ENCODE measurements at places on chromosomes 11 and 22.

DNA sequence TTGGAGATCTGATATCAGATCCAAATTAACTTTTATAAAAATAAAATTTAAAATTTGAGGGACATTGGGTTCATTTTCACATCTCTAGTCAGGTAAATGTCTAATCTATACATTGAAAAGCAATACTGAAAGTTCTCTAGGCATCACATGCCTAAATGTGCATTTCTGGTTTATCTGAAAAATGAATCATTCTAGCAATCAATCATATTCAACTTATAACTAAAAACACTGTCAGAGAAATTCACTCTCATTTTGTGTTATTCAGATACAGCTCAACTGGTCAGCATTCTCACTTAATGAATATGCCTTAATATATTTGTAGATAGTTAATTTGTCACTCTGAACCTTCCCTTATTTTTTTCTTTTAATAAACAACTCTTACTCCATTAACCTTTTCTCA, 243.2 kb downstream of the CASP12 start:
- DNase-seq, result no peak

GRCh38 chr22:19730655-19731360, 7.5 kb downstream of the GP1BB start:
- DNase-seq, result peak; percentile 60

- no peak for DNase-seq
Measured at GRCh38 chr22:42062506-42063170, 8.0 kb downstream of the NAGA start.

- no peak for DNase-seq
Measured at GRCh38 chr11:128776424-128777284, 82.8 kb downstream of the FLI1 start.

DNA sequence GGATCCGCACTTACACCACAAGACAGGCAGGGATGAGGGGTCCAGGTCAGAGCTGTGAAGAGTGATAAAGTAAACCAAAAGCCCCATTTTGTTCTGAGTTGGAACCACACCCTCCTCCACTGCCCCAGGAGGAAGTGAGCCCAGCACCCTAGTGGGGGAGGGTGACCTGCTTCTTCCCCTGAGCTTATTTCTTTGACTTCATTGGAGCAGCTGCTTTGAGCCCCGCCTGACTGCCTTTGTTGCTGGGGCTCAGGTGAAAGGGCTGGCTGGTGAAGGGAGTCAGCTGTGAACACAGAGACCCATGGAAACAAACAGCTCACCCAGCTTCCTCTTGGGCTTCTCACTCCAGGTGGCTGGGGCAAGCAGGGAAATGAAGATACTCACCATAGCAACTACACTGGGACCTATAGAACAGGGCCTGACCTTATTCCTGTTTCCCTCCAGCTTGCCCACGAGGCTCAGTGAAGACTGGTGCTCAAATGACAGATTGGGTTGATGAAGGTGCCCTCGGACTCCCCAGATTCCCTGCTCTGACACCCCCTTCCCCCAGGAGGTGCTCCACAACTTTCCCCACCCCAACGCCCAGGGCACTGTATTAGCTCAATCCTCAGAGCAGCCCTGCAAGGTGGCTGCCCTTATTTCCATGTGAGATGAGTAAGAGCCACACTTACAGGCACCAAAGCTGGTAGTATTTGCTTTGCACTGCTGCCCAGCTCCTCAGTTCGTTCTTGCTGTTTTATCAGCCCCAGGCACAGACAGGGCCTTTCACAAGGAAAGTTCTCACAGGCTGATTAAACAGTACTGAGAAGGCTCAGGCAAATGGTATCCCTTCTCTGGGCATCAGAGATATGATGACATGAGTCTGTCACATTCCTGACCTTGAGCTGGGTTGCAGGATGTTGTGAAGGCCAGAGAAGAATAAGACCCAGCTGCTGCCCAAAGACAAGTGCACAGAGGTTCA, 2.4 kb downstream of the UCP2 start:
- peak; percentile 90 for DNase-seq

GRCh38 chr11:46570790-46571398, 22.9 kb downstream of the AMBRA1 start:
- DNase-seq, result no peak

- DNase-seq, result no peak
Measured at GRCh38 chr11:2564008-2564530, 119.3 kb downstream of the KCNQ1 start.

- DNase-seq, result no peak
Measured at GRCh38 chr11:119192111-119192510, 6.8 kb downstream of the NHERF4 start.

DNA sequence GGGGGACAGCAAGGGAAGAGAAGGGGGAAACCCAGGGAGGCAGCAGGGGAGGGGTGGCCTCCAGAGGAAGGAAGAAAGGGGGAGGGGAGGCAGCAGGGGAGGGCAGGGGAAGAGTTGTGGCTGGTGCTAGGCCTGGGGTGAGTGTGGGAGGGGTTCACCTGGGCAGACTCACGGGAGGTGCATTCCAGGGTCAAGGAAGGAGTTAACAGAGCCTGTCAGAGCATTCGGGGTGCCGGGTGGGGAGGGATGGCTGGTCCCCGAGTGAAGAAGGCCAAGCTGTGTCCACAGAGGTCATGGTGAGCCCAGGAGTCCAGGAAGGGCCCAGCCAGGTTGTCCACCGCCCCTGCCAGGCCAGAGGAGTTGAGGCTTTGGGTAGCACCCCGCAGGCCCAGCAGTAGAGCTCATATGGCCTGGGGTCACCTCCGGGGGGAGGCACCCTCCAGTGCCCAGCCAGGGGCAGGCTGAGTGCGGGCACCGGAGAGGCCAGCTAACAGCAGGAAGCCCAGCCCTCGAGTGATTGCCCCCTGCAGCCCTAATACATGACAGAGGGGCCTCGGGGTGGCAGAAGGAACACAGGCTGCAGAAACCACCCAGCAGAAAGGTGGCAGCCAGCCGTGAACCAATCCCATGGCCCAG, 31.1 kb upstream of the PPARA start:
- no peak for DNase-seq

DNA sequence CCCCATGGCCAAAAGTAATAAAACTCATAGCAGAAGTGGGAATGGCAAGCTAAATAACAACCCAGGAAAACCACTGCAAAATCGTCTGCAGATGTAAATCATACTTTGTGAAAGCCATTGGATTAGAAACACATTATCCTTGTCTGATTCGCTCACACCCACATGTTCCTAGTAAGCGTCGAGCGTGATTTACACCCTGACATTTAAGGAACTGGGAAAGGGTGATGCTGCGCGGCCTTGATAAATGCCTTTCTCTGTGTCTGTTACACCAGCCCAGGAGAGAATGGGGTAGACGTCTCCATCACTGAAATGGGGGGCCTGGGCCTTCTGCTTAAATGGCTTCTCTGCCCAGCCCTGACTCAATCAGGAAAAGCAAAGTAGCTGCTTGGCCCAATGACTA, 162.7 kb downstream of the NTM start:
- no peak for DNase-seq

DNA sequence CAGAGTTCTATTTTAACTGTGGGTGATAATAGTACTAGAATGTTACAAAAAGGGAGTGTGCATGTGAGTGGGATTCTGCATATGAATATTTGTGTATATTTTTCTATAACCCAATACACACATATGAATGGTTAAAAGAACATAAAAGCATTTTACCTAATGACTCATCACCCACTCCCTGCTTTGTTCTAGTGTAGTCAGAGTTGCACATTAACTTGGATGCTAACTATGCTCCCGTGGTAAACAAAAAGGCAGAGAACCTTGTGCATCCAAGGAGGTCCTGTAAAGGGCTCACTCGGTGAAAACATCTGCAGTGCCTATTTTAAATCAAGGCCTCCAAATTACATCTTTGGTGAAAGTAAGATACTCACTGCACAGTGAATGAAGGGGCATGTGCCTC, 1289.4 kb downstream of the LRRC4C start:
- DNase-seq, result no peak

- no peak for DNase-seq
Measured at GRCh38 chr11:75627906-75628668, 40.8 kb downstream of the MAP6 start.

- no peak for DNase-seq
Measured at GRCh38 chr11:120932305-120932915, 91.5 kb upstream of the TBCEL start.

DNA sequence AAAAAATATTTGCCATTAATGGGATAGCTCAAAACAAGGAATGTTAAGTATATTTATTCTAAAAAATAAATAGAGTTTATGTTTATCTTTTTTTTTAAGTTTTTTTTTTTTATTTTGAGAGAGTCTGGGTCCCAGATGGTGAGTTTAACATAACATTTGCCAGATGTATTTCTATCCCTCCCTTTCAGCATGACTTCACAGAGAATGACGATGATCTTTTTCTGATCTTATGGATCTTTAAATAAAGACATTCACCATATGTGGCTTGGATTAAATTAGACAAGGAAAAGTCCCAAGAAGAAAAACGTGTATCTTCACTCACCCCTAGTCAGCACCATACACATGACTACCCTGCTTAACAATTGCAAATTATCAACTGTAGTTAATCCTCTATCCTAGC, 839.8 kb upstream of the CNTN5 start:
- DNase-seq, result no peak

DNA sequence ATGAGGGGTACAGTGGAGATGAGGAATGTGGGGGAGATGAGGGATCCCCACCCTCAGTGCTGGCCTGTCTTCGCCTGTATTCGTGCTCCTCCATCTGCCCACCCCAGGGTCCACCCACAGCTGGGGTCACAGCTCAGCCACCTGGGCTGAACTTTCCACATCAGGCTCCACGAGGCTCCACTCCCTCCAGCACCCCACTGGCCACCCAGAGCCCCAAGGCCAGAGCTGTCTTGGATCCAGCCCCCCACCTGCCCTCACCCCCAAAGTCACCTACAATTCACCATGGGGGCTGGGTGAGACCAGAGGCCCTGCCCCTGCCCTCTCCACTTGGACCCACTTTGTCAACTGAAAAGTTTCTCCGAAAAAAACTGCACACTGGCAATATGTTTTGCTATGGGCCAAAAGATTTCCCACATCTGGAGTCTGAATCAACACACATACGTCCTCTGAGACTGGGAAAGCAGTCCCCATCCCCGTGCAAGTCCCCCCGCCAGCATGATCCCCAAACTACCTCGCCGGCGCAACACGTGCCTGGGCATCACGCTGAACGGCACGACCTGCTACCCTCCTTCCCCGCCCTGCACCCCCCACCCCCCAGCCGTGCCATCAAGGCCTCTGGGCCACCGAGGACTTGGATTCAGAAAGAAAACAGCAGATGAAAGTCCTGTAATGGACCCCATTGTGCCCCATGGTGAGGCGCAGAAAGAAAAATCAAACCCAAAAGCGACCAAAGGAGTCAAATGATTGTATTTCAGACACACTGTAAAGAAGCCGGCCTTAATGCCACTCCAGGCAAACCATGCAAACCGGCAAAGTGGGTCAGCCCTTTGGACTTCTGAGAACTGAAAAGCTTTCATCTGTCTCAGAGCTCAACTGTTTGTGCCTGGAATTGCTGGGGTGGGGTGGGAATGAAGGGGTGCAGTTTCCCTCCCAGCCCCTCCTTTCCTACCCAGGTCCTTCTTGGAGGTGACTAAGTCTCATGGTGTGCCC, 16.5 kb upstream of the GAL start:
- no peak for DNase-seq

DNA sequence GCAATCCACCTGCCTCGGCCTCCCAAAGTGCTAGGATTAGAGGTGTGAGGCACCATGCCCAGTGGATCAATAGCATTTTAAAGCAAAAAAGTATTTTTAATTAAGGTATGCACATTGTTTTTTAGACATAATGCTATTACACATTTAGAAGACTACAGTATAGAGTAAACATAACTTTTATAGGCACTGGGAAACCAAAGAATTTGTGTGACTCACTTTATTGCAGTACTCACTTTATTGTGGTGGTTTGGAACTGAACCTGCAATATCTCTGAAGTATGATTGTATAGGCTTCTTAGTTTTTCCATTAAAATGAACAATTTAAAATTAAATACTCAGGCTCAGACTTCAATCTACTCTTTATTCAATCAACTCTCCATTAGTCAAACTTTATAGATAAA, 17.5 kb upstream of the CD3E start:
- DNase-seq, result no peak

GRCh38 chr11:110497231-110497978, 67.7 kb downstream of the FDX1 start:
- DNase-seq, result no peak

Measured in T-cell (primary cell).